ENCODE measurements at places on chromosomes 2 and 18.

DNA sequence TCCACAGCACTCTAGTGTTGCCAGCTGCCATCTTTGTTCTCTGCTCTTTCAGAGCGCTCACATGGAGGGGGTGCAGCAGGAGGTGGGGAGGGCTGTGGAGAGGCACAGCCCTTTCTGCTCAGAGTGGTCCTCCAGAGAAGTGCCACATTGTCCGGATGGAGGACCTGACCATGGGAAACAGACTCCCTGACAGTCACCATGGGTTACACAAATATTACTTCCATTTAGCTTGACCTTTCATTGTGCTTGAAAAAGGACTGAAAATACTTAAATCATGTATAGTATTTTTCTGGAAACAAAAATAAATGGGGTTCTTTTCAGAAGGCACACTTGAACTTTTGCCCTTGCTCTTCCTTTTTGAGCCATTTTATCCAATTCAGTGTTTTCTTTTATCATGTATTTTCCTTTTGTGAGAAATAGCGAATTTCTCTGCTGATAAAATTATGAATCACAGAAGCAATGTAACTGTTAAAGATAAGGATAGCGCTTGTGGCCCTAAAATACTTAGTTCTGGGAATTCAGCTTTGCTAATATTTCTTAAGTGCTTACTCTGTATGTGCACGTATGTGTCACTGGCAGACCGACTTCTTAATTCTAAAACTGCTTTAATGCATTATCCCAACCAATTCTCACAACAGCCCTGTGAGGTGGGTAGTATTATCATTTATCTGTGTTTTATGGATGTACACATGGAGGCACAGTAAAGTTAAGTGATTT is 34.2 kb downstream of the SPATS2L start:
- no peak for DNase-seq

DNA sequence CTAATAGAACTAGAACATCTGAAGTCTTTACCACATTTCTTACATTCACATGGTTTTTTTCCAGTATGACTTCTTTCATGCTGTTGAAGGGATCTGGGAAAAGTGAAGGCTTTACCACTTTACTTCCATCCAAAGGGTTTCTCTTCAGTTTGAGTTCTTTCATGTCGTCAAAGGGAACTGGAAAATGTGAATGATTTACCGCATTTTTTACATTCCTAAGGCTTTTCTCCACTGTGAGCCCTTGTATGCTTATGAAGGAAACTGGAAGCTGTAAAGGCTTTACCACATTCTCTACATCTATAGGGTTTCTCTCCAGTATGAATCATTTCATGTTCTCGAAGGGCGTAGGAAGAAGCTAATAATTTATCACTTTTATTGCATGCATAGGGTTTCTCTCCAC is 46.7 kb downstream of the NBEAL1 start:
- DNase-seq: no peak

DNA sequence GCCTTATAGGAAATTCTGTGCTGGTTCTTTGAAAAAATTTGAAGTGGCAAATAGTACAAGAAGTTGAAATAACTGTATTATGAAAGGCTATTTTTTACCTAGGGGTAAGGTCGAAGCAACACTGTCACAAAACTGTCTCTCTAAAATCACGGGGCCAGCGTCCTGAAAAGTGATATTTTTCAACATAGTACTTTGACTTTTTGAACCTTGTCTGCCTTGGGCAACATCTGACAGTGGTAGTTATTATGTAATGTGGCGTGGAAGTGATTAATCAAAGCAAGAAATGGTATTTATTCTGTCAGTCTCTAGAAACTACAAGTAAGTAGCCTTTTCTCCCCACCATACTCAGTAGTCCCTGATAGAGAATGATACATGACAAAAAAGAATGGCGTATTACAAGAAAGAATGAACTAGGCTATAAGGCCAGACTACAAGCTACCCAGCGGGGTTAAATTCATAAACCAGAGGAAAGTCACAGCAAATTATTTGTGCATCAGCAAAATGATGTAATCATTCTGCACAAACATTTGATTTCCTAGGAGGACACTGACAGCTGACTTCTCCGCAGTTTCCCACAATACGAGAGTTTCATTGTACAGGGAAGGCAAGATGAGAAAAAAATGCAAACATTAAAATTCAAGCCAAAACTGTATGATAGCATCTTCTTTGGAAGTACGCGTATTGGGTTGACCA is 9.8 kb downstream of the GEN1 start:
- no peak for DNase-seq

DNA sequence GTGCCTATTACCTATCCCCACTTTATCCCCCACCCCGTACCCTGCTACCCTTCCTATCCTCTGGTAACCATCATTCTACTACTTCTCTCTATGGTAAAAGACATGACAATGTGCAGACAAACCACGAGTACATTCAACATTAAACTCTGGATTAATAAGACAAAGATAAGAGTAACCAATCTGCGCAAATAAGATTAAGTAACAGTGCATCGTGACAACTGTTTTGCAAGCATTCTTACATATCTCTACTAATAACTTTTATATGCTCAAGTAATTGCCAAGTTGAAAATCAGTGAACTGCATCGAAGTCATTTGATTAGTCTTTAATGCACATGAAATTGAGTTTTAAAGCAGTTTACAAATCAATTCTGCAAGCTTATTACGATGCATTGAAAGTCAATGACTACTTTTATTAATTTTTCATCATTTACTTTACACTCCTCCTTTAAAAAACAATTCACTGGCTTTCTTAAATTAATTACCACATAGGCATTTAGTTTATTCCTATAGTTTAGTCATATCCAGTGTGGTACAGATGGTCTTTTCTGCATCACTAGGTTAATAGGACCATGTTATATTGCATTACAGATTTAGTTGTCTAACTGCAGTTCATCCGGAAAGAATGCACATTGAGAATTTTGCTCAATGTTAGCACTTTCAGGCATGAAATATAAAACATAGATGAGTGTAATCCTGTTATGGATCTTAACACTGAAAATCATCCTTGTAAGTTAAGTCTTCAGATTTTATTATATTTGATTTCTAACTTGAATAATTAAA is 178.1 kb downstream of the GCA start:
- no peak for DNase-seq

- DNase-seq: no peak
Measured at GRCh38 chr2:71358931-71359671, 27.5 kb downstream of the ZNF638 start.
